Myocyte (in vitro differentiated cells): ENCODE measurements at places on chromosomes 1 and 21.
A peak's percentile ranks its signal among the peaks of the same experiment; 100 is the strongest.

DNA sequence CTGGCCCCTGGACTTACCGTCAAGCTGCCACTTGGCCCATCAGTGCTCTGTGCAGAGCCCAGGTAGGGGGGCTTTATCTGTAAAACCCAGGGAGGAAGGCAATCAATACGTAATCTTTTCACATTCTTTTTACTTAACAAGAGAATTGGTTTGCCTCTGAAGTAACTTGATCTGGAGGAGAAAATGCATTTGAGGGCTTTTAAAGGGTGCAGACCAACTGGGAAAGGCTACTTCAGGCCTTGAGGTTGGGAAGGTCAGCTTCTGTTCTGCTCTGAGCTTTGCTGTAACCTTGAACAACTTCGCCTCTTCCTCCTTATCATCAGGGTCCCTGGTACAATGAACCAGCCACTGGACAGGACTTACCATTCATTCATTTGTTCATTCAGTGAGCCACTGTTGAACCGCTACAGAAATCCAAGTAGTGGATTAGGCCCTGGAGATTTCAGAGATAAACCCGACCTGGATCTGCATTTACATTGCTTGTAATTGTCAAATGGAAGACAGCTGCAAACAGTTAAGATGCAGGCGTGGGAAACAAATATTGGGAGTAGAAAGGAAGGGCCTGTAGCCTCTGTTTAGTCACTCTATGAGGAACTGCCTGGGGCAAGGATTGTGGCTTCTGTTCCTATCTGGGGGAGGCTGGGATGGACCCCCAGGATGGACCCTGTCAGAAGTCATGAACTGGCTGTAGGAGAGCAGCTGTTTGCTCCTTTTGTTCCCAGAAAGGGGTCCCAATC lies 90.9 kb downstream of the MAN1C1 start:
- no peak for DNase-seq

GRCh38 chr1:183968386-183968785 lies 69.1 kb downstream of the COLGALT2 start:
- DNase-seq: no peak

GRCh38 chr1:26483980-26484379 lies 11.7 kb downstream of the HMGN2 start:
- DNase-seq: no peak

GRCh38 chr1:204716660-204717059 lies 31.1 kb upstream of the LRRN2 start:
- no peak for DNase-seq

- DNase-seq: no peak
Observed at GRCh38 chr1:200206340-200206739, 178.8 kb downstream of the NR5A2 start.

GRCh38 chr1:155691992-155692528 lies 3.2 kb downstream of the DAP3 start:
- no peak for DNase-seq

DNA sequence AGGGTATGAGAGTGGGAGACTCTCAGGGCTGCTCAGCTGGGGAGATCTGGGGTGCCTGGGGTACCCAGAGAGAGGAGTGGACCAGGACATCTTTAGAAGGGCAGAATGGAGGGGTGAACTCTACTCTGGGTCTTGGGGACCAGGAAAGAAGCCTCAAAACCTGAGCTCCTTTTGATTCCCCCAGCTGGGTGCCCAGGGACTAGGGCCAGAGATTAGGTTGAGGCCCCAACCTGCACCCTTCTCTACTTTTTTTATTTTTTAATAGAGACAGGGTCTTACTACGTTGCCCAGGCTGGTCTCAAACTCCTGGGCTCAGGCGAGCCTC lies 1.9 kb downstream of the PDZK1IP1 start:
- no peak for DNase-seq

GRCh38 chr1:150572918-150573647 lies 6.3 kb downstream of the MCL1 start:
- peak; percentile 19 for DNase-seq

GRCh38 chr1:32318127-32318869 lies 17.7 kb downstream of the MARCKSL1 start:
- no peak for DNase-seq

- DNase-seq: no peak
Observed at GRCh38 chr1:209505044-209505443, 78.5 kb upstream of the CAMK1G start.

DNA sequence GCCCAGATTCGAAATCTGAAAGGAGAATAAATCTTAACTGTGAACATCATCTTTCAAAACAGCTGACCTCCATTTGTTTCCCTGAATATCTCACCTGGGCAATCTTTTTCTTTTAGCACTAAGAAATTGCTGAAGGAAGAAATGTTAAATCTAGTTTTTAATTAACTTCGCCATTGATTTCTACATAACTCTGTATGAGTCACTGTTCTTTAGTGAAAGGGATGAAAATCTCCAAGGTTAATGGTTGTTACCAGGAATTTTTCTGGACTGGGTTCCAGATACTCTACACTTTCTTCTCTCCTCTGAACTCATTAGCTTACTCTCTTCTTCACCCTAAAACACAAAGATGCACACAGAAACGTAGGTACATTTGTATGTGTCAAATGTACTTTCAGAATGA lies 235.7 kb downstream of the BACH1 start:
- no peak for DNase-seq
